ENCODE measurements at places on chromosomes 3 and 15.

DNA sequence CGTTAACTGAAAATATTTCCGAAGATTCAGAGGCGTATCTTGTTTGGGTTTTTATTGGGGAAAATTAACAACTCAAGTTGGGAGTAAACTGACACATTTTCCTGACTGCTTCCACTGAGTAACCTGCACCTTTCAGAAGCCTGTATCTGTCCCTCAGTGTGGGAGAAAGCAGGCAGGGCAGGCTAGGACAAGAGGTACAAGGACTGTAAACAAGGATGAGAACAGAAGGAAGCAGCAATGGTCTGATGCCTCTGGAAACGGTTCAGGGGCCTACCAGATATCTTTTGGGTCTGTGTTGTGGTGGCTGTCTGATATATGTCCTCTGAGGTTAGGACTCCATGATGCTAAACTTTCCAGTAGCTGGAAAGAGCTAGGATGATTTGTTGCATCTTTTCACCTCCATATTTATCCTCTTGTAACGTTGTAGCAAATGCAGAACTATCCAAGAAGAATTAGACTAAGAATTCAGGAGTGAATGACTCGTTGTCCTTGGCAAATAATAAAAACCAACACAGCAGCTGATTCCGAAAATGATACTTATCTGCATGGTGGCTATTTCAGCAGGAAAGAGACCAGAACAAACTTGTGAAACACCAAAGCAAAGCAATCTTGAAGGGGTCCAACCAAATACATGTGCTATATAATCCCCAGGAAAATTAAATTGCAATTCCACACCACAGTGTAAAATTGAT is 195.9 kb upstream of the ICE2 start:
- no peak for DNase-seq

- DNase-seq: no peak
Observed at GRCh38 chr3:43477600-43477999, 144.2 kb downstream of the ANO10 start.

- peak; percentile 100 for DNase-seq
Observed at GRCh38 chr3:40623567-40623966, 98.8 kb downstream of the ZNF621 start.

GRCh38 chr3:86937306-86937791 is 53.6 kb downstream of the VGLL3 start:
- no peak for DNase-seq

- DNase-seq: no peak
Observed at GRCh38 chr3:106168962-106169750, 300.3 kb upstream of the CBLB start.

DNA sequence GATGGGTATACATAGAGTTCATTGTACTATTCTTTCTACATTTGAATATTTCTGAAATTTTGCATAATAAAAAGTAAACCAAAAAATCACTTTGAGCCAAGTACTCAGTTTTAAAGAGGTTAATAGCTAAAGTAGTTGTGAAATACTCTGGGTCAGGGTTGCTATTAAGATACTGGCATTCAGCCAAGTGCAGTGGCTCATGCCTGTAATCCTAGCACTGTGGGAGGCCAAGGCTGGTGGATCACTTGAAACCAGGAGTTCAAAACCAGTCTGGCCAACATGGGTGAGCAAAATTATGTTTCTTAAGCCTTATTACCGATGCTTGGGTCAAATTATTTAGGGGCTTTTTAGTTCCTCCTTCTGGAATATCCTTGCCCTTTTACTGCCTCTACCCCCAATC is 122.0 kb upstream of the MELTF start:
- DNase-seq: peak; percentile 82

DNA sequence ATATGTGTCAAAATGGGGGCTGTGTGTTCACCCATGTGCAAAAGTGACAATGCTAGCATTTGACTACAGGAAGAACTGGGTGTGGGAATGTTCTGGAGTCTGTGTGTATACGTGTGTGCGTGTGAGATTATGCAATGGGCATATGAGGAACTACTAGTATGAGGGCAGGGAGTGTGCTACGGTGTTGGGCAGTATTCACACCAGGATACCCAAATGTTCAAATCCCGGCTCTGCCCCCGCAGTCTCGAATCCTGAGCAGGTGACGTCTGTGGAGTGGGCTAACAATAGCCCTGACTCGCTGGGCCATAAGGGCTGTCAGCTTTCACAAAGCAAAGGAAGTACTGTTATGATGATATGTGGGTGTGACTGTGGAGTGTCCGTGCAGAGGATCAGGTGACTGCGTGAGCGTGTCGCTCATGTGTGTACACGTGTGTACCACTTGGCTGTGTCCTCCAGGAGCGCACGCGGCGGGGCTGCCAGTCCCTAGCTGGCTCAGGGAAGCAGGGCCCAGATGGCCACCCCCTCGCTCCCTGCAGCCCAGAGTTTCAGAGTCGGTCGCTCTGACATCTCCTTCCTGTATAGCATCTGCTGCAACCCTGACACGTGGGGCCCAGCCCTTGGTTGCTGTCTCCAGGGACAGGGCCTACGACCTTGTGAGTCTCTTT is 27.2 kb downstream of the IQSEC1 start:
- DNase-seq: peak; percentile 79

DNA sequence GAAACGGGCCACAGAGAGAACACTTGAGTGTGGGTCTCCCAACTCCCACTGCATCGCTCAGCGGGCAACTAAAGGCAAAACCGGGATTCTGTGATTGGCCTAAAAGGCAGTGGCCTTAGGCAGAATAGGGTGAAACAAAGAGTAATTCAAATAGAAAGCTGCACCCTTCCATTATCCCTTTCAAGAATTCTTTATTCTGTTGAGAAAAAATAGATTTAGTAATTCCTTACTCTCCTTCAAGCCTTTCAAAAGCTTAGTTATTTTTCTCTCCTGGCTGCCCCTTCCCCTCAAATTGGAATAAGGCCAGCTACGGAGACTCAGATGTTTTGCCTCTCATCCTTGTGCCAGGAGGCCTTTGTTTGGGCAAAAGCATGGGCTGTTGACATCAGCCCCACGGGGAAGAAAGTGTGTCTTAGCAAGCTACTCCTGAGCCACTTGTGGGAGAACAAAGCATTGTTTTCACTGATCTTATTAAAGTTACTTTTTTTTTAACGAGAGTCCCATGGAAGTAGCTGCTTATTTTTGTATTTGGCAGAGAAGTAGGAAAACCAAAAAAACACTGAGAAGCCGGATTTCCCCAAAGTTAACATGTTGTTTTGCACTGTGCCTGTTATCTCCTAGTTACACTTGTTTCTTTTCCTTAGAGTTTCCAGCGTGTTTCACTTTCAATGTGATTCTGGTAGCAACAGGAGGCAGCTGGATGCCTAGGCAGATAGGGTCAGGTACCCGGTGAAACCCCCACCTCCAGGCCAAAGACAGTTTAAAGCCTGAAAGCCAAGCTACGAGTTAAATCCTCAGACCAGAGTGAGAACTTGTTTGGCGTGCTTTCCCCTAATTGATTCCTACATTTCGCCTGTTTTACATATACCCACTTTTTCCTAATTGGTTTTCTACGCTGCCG is 2.2 kb downstream of the ST6GAL1 start:
- no peak for DNase-seq

GRCh38 chr3:20424086-20424485 is 238.1 kb upstream of the SGO1 start:
- DNase-seq: no peak

GRCh38 chr15:98842973-98843285 is 164.7 kb downstream of the PGPEP1L start:
- peak; percentile 6 for DNase-seq

All from MV-4-11 (cell line).